ENCODE measurements at places on chromosomes 3 and 15.

GRCh38 chr15:55588070-55588814 lies at the start of gene PYGO1:
Gene PYGO1, minus strand, starts transcription at chr15:55588345. Its CDS starts 462 bp downstream, at chr15:55587883.
- peak; percentile 74 for DNase-seq

GRCh38 chr15:72850833-72851232 lies 67.3 kb upstream of the ADPGK start:
- DNase-seq: no peak

- no peak for DNase-seq
These were observed 4.8 kb upstream of the CSK start for GRCh38 chr15:74776821-74777768.

GRCh38 chr15:62821384-62822131 lies 221.0 kb upstream of the TPM1 start:
- no peak for DNase-seq

DNA sequence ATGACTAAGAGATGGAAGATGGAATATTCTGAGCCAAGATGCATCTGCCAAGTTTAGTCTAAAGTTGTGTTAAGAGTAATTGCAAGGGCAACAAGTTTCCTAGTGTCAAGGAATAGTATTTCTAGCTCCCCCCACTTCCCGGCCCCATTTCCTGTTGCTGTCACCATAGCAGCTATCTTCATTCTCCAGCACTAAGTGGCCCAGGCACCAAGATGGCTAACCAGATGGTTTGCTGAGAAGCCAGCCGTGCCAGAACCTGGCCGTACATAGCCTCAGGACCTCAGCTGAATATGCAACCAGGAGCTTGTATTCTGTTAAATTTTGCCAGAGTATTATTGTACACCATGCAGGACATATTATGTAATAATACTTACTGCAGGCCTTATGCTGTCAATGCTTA lies 108.8 kb upstream of the UMPS start:
- no peak for DNase-seq

DNA sequence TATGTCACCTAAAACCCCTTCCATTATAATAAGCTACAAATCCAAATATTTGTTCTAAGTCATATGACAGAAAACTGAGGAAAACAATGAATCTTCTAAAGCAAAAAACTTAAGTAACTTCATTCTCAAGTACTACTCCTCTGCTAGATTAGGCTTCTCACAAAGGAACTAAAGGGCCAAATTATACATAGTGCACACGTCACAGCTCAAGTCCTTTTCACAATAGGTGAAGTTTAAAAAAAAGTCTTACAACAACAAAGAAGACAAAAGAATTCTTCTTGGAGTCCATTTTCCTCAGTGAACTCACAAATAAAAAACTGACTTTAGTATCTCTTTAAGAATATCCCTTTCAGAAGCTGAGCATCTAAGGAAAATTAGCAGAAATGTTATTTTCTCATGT lies 479.9 kb downstream of the MAGI1 start:
- no peak for DNase-seq

DNA sequence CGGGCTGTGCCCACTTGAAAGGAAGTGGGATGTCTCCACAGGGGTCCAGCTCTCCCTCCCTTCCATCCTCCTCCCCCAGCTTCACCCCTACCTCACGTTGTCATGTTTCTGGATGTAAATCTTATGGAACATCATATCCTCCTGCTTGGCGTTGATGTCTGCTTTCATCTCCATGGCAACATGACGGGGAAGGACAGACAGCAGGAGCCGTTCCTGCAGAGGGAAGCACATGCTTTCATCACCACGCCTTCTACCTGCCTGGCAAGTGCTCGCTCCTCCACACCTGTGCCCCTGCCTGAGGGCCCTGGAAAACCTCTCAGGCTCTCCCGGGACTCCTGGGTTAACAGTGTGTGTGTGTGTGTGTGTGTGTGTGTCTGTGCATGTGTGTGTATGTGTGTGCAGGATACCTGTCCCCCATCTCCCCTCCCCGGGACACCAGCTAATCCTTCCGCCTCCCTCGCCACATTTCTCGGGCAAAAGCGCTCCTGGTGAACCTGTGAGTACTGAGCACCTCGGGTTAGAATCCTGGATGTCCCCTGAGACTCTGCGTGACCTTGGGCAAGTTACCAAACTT lies 101.1 kb downstream of the ADCY5 start:
- DNase-seq: no peak

GRCh38 chr15:40702077-40702476 lies 7.1 kb downstream of the RAD51 start:
- DNase-seq: peak; percentile 16

DNA sequence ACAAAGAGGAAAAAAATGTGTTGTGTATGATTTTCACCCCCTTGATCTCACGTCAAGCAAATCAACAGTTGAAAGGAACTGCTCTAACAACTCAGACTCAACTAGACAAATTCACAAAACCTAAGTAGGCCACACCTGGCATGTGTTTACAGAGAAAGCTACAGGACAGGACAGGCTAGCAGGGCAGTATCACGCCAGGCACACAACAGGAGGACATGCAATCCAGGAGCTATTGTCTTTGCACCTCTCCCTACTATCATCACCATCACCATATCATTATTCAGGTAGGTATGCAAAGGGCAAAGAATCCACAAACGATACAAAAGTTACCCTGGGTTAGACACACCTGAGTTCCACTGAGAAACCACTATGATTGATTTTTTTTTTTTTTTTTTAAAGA lies 86.4 kb downstream of the TBL1XR1 start:
- no peak for DNase-seq

- no peak for DNase-seq
These were observed 66.2 kb downstream of the FRMD4B start for GRCh38 chr3:69319652-69320051.

DNA sequence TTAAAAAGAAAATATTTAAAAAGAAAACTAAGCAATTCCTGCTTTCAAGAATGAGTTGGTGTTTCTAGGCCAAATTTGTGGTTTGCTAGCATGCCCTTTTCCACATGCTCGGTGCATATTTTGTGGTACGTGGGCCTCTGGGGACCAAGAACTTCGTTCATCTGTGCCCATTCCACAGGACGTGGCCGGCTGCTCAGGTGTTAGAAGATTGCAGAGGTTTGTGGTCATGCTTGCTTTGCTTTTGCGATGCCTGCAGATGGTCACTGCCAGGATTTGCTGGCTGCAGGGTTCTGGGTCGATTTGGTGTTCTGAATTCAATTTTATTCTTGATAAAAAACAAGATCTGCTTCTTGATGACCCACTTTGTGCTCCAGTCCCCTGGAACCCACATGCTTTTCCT lies 7.5 kb downstream of the PSTPIP1 start:
- DNase-seq: no peak

DNA sequence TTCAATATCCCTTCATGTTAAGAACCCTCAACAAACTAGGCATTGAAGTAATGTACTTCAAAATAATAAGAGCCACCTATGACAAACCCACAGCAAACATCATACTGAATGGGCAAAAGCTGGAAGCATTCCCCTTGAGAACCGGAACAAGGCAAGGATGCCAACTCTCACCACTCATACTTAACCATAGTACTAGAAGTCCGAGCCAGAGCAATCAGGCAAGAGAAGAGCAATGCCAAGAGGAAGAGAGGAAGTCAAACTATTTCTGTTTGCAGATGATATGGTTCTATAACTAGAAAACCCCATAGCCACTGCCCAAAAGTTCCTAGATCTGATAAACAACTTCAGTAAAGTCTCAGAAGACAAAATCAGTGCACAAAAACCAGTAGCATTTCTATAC lies 161.9 kb downstream of the UBE2E2 start:
- no peak for DNase-seq

- DNase-seq: peak; percentile 45
These were observed 36.4 kb downstream of the FAM3D start for GRCh38 chr3:58630076-58630709.

DNA sequence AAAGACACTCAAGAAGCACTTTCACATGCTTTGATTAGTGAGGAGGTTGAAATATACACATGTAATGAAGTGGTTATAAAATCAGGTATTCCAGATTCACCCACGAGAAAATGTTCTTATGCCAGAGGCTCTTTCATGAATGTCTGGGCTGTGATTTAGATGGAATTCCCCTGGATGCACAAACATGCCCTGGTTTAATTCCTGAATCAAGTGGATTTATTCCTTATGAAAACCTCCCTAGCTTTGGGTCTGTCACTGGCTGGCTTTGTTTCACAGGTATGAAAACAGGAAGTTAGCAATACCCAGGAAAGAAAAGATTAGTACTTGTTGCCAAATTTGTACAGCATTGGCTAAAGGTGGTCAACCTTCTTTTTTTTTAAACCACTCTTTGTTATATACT lies 1123.0 kb downstream of the ROBO1 start:
- DNase-seq: no peak

GRCh38 chr3:53134631-53135232 lies 4.5 kb upstream of the RFT1 start:
- peak; percentile 63 for DNase-seq

DNA sequence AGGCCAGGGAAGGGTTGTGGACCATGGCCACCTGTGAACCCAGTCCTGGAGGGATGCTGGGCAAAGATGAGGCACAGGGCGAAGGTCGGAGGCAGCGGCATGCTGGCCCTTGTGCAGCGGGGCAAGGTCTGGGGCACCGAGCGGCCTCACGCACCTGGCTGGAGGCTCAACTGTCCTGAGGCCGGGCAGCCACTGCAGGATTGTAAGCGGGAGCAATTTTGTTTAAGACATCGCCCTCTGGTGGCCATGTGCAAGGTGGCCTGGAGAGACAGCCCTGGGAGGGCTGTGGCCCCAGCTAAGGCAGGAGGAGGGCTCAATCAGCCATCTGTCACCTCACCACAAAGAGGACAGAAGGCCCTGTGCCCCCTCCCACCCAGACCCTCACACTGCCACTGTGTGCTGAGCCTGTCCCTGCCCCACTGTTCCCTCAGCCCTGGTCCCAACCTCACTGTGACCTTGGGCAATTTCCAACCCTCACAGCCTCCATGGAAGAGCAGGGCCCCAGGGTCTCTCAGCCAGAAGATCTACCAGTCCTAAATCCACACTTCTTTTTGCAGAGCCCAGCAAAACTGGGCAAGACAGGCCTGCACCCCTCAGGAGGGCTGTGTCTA lies 46.2 kb downstream of the TPRA1 start:
- peak; percentile 48 for DNase-seq

- DNase-seq: no peak
These were observed 299.3 kb downstream of the SLC9A9 start for GRCh38 chr3:143548861-143549497.

GRCh38 chr3:42804831-42805132 lies 492 bp upstream of the HIGD1A start:
- no peak for DNase-seq

DNA sequence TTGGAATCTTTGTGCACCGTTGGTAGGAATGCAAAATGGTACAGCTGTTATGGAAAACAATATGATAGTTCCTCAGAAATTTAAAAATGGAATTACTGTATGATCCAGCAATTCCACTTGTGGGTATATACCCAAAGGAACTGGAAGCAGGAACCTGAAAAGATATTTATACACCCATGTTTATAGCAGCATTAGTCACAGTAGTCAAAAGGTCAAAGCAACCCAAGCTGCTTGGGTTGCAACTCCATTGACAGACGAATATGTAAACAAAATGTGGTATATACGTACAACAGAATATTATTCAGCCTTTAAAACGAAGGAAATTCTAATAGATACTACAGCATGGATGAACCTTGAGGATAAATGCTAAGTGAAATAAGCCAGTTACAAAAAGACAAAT lies 35.0 kb upstream of the CAPN3 start:
- no peak for DNase-seq

- peak; percentile 78 for DNase-seq
These were observed 506 bp upstream of the ATP1B3 start for GRCh38 chr3:141875893-141876380.

DNA sequence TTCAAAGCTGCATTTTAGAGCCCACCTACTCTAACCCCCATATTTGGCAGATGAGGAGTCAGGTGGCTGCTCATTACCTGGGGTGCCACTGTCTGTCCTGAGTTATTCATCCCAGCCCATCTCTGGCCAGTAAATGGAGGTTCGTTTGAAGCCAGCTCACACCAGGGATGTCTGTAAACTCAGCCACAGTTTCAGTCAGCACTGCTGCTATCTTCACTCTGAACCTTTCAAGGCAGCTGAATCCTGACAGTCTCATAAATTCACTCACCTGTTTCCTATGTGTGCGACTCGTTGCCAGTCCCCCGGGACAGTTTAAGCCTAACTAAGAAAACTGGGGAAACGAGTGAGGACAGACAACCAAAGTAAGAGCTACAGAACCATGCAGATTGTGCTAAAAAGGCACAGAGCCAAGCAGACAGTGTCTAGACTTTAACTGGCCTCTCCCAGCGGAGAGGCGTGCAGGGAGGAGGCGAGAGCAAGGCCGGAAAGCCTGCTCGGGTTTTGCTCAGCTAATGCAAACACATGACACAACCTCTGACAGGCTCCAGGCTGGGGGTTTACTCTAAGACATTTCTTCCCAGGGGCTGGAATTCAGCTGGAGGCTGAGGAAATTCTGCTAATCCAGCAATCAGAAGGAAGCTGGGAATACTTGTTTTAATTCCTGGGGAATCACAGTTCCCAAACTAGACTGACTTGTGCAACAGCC lies 12.0 kb downstream of the FSTL1 start:
- peak; percentile 90 for DNase-seq

- DNase-seq: no peak
These were observed 1.4 kb downstream of the MAPK6 start for GRCh38 chr15:52020221-52021085.

DNA sequence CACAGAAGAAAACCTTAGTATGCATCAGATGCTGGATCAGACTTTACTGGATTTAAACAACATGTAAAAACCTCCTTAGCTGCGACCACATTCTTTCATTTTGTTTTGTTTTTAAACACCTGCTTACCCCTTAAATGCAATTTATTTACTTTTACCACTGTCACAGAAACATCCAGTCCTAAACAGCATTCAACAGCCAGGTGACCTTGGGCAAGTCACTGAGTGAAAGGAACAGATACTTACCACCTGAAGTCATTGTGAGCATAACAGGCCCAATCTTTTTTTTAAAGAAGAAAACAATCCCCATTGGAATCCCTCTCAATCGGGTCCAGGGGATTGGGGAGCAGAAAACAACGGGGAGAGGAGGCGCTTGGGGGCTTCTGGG lies 390 bp downstream of the STARD5 start:
- DNase-seq: no peak

GRCh38 chr15:79608066-79608864 lies 176.1 kb downstream of the MINAR1 start:
- no peak for DNase-seq

DNA sequence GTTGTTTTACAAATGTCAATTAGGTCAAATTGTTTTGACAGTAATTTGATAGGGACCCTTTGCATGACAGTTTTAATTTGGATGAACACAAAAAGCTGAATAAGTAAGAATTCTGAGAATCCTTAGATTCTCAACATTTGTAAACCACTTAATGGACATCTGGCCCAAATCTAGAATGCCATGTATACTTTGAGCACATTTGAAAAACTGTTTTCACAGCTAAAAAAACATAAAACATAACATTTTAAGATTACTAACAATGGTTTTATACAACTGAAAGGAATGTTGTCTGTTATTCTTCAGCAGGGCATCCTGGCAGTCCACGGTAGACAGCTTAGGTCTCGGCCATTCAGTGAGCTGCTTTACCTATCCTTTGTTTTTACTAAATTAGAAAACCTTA lies 34.5 kb upstream of the TM2D3 start:
- no peak for DNase-seq

- peak; percentile 94 for DNase-seq
These were observed at the start of gene VGLL3 for GRCh38 chr3:86990734-86991481. Gene VGLL3, minus strand, starts transcription at chr3:86991149. Its CDS starts 406 bp downstream, at chr3:86990743.
